ENCODE measurements at places on chromosomes 1 and 21. TPM values are rescaled to one million over a fixed set of nuclear protein-coding genes. Genes with fewer than 3 reads are reported as not detected.

Gene LCE3D
- total RNA-seq = not detected

Gene NTMT2
- not detected for total RNA-seq

Gene SMPDL3B
- not detected for total RNA-seq

Gene S100A3
- not detected for total RNA-seq

Gene SOAT1
- 18.9 TPM for total RNA-seq

Gene RAB42
- 0.37 TPM for total RNA-seq

DNA sequence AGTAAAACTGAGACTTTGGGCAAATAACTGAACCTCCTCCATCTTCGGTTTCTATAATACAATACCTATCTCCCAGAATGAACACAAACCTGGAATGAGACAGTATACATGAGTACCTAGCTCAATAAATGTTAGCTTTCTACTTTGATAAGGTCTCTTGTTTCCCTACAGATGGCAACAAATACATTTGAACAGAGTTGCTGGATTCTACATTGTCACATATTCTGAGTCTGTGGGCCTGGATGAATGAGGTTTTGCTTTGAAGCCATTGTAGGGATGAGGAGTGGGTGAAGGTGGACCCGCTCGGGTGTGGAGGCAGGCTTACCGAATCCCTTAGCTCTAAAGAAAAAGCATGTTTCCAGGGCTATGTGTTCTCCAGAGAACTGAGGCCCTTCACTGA, 13.9 kb upstream of the FYB2 start:
- no peak overlapping the region for H3K4me3 ChIP-seq
- H3K36me3 ChIP-seq = no peaks in the 10 kb centered on the region

GRCh38 chr1:84540759-84541158, 33.5 kb downstream of the CTBS start:
- no peaks in the 10 kb centered on the region for H3K4me1 ChIP-seq
- no peak overlapping the region for H3K27ac ChIP-seq
- no peaks in the 10 kb centered on the region for H3K36me3 ChIP-seq
- H3K4me3 ChIP-seq = no peak overlapping the region

GRCh38 chr1:113792471-113792870, 19.8 kb downstream of the RSBN1 start:
- H3K27me3 ChIP-seq = no peaks in the 10 kb centered on the region
- peaks cover 15% of the 10 kb centered on the region for H3K4me1 ChIP-seq
- no peak for DNase-seq
- no peak overlapping the region for H3K27ac ChIP-seq
- H3K36me3 ChIP-seq = peaks cover 15% of the 10 kb centered on the region

GRCh38 chr1:185368313-185368855, 51.3 kb upstream of the IVNS1ABP start:
- DNase-seq = no peak
- H3K27ac ChIP-seq = no peak overlapping the region
- no peaks in the 10 kb centered on the region for H3K36me3 ChIP-seq
- no peak overlapping the region for H3K4me3 ChIP-seq
- no peaks in the 10 kb centered on the region for H3K4me1 ChIP-seq

DNA sequence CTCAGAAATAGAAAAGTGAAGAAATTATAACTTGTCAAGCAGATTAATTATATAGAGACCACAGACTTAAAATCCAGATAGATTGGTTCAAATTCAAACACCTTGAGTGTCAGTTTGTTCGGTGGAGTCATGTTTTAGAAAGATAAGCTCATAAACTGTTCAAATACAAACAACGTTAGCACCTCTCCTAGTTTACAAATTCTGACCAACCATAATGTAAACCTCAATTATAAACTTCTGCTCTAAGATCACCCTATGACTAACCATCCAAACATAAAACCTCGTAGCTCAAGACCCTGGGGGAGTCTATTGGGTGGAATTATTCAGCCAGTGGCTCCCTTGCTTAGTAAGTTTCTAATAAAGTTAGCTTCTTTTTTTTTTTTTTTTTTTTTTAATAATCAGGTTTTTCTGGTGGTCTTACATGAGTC, 12.4 kb downstream of the CBR1 start:
- no peaks in the 10 kb centered on the region for H3K4me1 ChIP-seq
- DNase-seq = peak; percentile 29
- no peaks in the 10 kb centered on the region for H3K36me3 ChIP-seq
- H3K27me3 ChIP-seq = no peaks in the 10 kb centered on the region
- H3K4me3 ChIP-seq = no peak overlapping the region

- H3K27ac ChIP-seq = no peak overlapping the region
- no peaks in the 10 kb centered on the region for H3K36me3 ChIP-seq
- peaks cover 29% of the 10 kb centered on the region for H3K4me1 ChIP-seq
- H3K4me3 ChIP-seq = no peak overlapping the region
- no peaks in the 10 kb centered on the region for H3K27me3 ChIP-seq
Measured at GRCh38 chr1:6265151-6265550, 4.3 kb upstream of the GPR153 start.

DNA sequence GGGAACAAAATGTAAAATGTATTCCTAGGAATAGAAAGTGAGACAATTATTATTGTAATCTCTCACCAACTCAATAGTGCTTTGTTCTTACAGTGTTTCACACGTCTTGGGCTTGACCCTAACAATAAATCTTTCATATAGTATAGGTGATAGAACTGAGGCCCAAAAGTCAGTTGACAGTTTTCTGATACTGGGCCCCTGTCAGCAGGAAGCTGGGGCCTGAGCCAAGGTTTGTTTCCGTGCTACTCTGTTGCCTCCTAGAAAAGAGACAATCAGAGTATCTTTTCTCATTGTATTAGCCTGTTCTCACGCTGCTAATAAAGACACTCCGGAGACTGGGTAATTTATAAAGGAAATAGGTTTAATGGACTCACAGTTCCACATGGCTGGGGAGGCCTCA, 5.0 kb downstream of the RRP1B start:
- no peak for DNase-seq
- H3K4me3 ChIP-seq = no peak overlapping the region
- peaks cover 42% of the 10 kb centered on the region for H3K4me1 ChIP-seq
- no peak overlapping the region for H3K27ac ChIP-seq

DNA sequence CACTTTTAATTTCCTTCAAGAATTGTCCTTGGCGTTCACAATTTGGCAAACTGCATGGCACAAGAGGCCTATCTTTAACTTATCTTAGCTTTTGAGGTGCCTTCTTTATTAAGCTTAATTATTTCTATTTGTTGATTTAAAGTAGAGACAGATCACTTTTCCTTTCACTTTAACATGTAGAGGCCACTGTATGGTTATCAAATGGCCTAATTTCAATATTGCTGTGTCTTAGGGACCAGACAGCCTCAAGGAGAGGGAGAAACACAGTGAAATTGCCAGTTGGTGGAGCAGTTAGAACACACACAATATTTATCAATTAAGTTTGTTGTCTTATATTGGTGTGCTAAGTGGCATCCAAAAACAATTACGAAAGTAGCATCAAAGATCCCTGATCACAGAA, 1013.9 kb downstream of the KCNT2 start:
- no peaks in the 10 kb centered on the region for H3K4me1 ChIP-seq
- no peaks in the 10 kb centered on the region for H3K36me3 ChIP-seq
- DNase-seq = no peak
- no peak overlapping the region for H3K27ac ChIP-seq
- no peak overlapping the region for H3K4me3 ChIP-seq
- H3K27me3 ChIP-seq = no peaks in the 10 kb centered on the region

- peak; percentile 88 for DNase-seq
- no peaks in the 10 kb centered on the region for H3K27me3 ChIP-seq
- H3K36me3 ChIP-seq = no peaks in the 10 kb centered on the region
Measured at GRCh38 chr1:41810446-41810845, 108.3 kb downstream of the HIVEP3 start.

DNA sequence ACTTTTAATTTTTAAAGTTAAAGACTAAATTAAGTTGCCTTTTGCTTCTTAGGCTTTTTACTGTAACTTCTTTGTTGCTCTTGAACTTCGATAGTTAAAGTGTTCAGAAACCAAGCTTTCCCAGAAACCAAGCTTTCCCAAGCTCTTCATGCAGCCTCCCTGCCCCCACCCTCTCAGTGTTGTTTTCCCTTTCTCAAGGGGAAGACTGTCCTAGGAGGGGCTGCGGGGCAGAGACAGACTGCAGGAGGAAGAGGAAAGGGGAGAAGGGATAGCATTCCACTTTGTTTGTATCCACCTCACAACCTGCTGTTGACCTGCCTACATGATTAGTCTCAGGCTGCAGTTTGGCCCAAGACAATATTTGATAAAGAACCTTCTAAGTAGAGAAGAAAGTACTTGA, 39.0 kb upstream of the DIPK1A start:
- H3K36me3 ChIP-seq = no peaks in the 10 kb centered on the region
- H3K4me3 ChIP-seq = no peak overlapping the region
- H3K27me3 ChIP-seq = no peaks in the 10 kb centered on the region
- 0 out of 2 replicates have a peak overlapping the region, but pooled peaks have one; percentile 15 for H3K27ac ChIP-seq
- no peak for DNase-seq
- H3K4me1 ChIP-seq = peaks cover 49% of the 10 kb centered on the region

- H3K4me1 ChIP-seq = no peaks in the 10 kb centered on the region
- no peaks in the 10 kb centered on the region for H3K36me3 ChIP-seq
- no peak overlapping the region for H3K4me3 ChIP-seq
- no peak for DNase-seq
Measured at GRCh38 chr1:7108251-7108650, 323.0 kb downstream of the CAMTA1 start.

- no peak overlapping the region for H3K4me3 ChIP-seq
- peak overlapping the region; percentile 36 for H3K27ac ChIP-seq
- H3K27me3 ChIP-seq = no peaks in the 10 kb centered on the region
Measured at GRCh38 chr1:150262388-150263320, 5.1 kb downstream of the CA14 start.

GRCh38 chr1:46485564-46486431, 3.8 kb upstream of the DMBX1 start:
- no peaks in the 10 kb centered on the region for H3K27me3 ChIP-seq
- no peak overlapping the region for H3K4me3 ChIP-seq
- no peak overlapping the region for H3K27ac ChIP-seq
- DNase-seq = no peak
- H3K36me3 ChIP-seq = no peaks in the 10 kb centered on the region

DNA sequence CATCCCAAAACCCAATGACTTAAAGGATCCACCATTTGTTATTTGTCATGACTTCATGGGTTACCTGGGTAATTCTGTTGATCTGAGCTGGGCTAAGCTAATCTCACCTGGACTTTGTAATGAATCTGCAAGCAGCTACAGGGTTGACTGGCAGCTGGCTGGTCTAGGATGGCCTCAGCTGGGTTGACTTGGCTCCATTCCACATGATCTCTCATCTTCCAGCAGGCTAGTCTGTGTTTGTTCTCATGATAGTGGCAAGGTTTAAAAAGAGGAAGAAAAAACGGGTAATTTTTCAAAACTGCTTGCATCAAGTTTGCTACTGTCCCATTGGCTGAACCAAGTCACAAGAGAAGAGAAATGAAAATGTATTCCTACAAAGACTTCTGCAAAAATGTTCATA, 24.8 kb upstream of the ZMYM4 start:
- peak; percentile 48 for DNase-seq
- H3K27me3 ChIP-seq = no peaks in the 10 kb centered on the region
- H3K4me3 ChIP-seq = no peak overlapping the region
- H3K36me3 ChIP-seq = no peaks in the 10 kb centered on the region

DNA sequence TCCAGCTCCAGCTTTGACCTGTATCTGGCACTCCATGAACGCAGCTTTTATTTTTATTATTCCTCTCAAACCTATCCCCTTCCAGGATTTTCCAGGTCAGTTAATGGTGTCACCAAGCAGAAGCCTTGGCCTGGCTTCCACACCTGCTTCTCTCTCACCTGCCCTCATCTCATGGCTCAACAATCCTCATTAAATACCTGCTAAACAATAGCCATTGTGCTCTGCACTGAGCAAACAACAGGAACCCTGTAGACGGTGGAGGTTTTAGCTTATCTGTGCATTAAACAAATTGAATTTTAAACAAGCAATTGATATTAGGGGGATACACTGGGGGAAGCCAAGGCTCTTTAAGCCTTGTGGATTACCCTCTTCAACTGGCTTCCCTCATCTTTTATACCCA, 15.3 kb downstream of the PYCR2 start:
- no peak overlapping the region for H3K27ac ChIP-seq
- H3K36me3 ChIP-seq = no peaks in the 10 kb centered on the region
- H3K4me1 ChIP-seq = no peaks in the 10 kb centered on the region

Measured in Karpas-422 (cell line).